ENCODE measurements at places on chromosomes 12 and 14.
A peak's percentile ranks its signal among the peaks of the same experiment; 100 is the strongest.

DNA sequence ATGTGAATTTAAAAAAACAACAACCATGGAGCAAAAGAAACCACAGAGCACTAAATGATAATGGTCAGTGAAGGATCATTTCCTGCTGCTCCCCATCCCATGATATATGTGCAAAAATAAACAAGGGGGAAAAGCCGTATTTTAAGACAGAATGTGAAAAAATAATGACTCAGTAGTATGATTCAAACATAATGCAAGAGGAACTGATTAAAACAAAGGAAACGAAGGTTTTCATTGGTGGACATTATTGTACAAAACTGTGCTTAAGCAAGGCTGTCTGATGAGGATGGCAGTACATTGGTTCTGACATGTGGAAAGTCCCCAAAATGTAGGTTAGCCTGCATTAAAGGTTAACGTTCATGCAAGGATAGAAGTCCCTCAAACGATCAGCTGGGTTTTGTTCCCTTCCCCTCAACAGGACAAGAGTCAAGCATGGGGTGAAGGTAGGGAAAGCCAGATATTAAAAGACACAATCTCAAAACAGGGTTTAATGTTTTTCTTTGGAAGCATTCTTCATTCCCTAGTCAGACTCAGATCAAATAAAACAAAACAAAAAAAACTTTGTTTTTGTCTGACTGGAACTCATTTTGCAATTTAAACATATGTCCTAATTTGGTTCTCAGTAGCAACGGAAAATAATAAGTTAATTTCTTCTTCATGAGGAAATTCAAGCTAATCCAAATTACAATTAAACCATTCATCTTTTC, 26.3 kb upstream of the PTGDR start:
- peak; percentile 36 for DNase-seq

- DNase-seq = no peak
Measured at GRCh38 chr14:21367582-21368144, 16.2 kb downstream of the SUPT16H start.

- no peak for DNase-seq
Measured at GRCh38 chr12:119195256-119195655, 16.5 kb downstream of the HSPB8 start.

DNA sequence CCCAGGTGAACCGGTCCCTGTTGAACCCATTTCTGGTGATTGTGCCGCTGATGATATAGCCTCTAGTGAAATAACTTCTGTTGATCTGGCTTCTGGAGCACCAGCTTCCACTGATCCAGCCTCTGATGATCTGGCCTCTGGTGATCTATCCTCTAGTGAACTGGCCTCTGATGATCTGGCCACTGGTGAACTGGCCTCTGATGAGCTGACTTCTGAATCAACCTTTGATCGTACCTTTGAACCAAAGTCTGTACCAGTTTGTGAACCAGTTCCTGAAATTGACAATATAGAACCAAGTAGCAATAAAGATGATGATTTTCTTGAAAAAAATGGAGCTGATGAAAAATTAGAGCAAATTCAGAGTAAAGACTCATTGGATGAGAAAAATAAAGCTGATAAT, 59.1 kb downstream of the ATF7IP start:
- no peak for DNase-seq

Measured in AG04450 (cell line).